Activated CD4-positive, alpha-beta T cell treated with anti-CD3 and anti-CD28 coated beads for 4 hours (primary cell): ENCODE measurements at places on chromosomes 5 and 9.

DNA sequence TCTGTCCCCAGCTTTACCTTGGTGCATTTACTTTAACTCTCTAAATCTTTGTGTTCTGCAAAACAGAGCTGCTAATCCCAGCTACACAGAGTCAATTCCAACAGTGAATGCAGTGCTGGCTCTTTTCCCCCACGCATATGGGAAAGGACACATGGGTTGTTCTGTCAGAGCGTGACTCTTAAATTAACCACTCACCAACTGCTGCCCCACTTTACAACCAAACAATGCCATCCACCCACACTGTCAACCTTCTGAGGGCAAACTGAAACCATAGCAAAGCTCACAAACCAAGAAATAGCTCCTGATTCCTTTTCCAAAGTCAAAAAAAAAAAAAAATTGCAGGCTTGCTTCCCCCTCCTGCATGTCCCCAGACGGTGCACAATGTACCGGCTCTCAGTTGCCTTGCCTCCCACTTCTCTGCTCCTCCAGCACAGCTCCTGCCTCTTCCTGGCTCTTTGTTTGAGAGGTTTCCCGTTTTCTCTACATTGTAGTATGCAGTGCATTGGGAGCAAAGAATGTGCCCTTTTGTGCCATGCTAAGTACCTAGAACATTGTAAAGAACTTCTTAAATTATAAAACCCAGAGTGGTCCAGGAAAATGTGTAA lies 151.5 kb upstream of the DAPK1 start:
- no peak for DNase-seq

- no peak for DNase-seq
Measured at GRCh38 chr5:41858890-41859289, 11.3 kb downstream of the OXCT1 start.

DNA sequence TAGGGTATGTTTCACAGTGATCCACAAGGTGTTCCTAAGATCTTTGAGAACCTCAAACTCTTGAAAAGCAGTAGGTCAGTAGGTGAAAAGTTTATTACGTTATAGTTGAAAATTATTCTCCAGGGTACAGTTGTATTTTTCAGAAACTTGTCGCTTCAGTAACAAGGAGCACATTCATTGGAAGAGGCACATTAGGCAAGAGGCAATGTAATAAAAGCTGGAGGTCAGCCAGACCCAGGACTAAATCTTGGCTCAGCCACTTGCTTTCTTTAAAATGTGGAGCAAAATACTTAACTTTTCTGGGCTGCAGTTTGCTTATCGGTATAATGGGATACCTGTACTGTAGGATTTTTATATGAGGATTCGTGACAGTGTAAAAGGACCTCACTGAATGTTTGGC lies 45.6 kb downstream of the TLE4 start:
- DNase-seq = no peak

- DNase-seq = no peak
Measured at GRCh38 chr9:128128836-128129590, 1.5 kb upstream of the PTGES2 start.

GRCh38 chr9:132776268-132776667 lies 101.8 kb downstream of the AK8 start:
- no peak for DNase-seq
